ENCODE measurements at places on chromosomes 6 and 20. TPM values are rescaled to one million over a fixed set of nuclear protein-coding genes. Genes with fewer than 3 reads are reported as not detected.
A peak's percentile ranks its signal among the peaks of the same experiment; 100 is the strongest.

Gene TPMT
- total RNA-seq = 2.7 TPM

- H3K27ac ChIP-seq = no peak overlapping the region
- H3K36me3 ChIP-seq = no peaks in the 10 kb centered on the region
- peaks cover 35% of the 10 kb centered on the region for H3K27me3 ChIP-seq
These were observed 355 bp upstream of the BMP2 start for GRCh38 chr20:6767126-6767535.

Gene CST1
- total RNA-seq = not detected

Gene CDH22
- 0.09 TPM for total RNA-seq

Gene TFAP2D
- not detected for total RNA-seq

- H3K27ac ChIP-seq = peak overlapping the region; percentile 98
- H3K27me3 ChIP-seq = no peaks in the 10 kb centered on the region
- H3K36me3 ChIP-seq = peaks cover 45% of the 10 kb centered on the region
These were observed 36.1 kb upstream of the SYNCRIP start for GRCh38 chr6:85678602-85679444.

Gene IMPG1
- total RNA-seq = not detected

- H3K4me3 ChIP-seq = no peak overlapping the region
- DNase-seq = no peak
- peaks cover 5% of the 10 kb centered on the region for H3K4me1 ChIP-seq
- no peaks in the 10 kb centered on the region for H3K36me3 ChIP-seq
These were observed 1.1 kb upstream of the OPN5 start for GRCh38 chr6:47780510-47781356.

Gene RNF182
- total RNA-seq = 0.15 TPM

DNA sequence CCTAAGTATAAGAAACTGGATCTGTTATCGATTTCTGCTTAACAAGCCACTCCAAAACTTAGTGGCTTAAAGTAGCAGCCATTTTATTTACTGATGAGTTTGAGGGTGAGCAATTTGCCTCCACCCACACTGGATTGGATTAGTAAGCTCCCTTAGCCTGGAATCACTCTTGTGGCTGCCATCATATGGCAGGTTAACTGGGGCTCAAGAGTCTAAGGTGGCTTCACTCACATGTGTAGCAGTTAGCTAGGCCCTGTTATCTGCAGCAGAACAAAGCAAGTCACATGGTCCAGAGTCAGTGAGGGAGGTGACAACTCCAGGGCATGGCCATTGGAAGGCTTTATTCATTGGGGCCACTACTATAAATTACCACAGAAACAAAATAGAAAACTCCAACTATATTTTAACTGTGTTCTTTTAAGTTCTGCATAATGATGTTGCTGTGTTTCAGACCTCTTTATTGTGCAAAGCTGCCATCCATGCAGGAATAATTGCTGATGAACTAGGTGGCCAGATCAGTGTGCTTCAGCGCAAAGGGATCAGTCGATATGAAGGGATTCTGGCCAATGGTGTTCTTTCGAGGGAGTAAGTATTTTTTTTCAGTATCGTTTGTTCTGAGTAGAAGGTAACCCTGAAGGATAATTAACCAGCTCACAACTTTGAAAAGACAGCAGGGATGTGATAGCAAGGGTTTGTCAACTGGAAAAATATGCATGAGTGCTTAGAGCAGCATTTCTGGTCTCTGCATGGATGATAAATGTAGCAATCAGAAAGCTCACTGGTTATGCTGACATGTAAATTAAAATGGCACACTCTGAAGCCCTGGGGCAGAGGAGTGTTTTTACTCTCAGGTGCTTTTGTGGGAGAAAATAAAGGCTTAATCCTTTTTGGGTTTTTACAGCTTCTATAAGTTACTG is 49.6 kb downstream of the DCBLD1 start:
- no peak overlapping the region for H3K27ac ChIP-seq
- no peaks in the 10 kb centered on the region for H3K36me3 ChIP-seq
- H3K4me3 ChIP-seq = no peak overlapping the region
- no peak for DNase-seq
- peaks cover 8% of the 10 kb centered on the region for H3K27me3 ChIP-seq

GRCh38 chr6:151240791-151241642 is 1.2 kb downstream of the AKAP12 start:
- H3K27ac ChIP-seq = no peak overlapping the region
- peaks cover 15% of the 10 kb centered on the region for H3K4me1 ChIP-seq
- H3K36me3 ChIP-seq = no peaks in the 10 kb centered on the region

DNA sequence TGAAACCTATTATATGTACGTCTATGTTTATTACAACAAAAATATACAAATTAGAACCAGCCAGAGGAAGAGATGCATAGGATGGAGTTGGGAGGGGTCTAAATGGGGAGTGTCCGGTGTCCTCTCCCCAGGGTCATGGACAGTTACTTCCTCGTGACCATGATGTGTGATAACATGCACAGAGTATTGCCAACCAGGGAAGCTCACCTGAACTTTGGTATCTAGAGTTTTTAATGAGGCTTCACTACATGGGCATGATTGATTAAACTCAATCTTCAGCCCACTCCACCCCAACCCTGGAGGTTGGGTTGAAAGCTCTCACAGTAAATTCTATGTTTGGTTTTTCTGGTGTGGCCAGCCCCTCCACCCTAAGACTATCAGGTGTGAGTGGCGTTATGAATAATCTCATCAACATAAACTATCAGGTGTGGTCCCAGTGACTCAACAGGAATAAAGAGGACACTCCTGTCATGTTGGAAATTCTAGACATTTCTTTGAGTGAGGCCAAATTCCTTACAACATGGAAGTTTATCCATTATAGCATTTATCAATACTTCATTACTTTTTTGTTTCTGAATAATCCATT is 36.4 kb upstream of the FKBP1A start:
- no peak overlapping the region for H3K27ac ChIP-seq
- H3K4me3 ChIP-seq = no peak overlapping the region
- peaks cover 20% of the 10 kb centered on the region for H3K4me1 ChIP-seq
- DNase-seq = no peak
- H3K36me3 ChIP-seq = no peaks in the 10 kb centered on the region

Gene GPR6
- total RNA-seq = not detected

GRCh38 chr20:49987015-49987867 is 4.5 kb downstream of the SNAI1 start:
- H3K36me3 ChIP-seq = no peaks in the 10 kb centered on the region
- no peak for DNase-seq
- H3K27ac ChIP-seq = no peak overlapping the region
- no peaks in the 10 kb centered on the region for H3K27me3 ChIP-seq
- H3K4me1 ChIP-seq = peaks cover 13% of the 10 kb centered on the region
- no peak overlapping the region for H3K4me3 ChIP-seq

DNA sequence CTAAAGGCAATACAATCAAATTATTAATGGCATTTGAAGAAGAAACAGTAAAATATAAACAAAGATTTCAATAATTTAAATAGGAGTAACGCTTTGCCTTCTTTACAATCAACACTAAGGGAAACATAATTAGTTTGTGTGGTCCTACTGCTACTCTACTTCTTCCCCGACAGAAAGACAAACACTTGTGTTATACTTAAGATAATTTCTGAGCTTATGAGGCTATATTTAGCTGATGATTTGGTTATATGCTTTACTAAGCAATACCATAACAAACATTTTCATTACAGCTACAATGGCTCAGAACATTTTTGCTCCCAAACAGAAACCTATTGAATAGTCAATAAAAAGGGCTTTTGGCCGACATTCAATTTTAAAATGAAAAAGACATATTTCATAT is 1217.2 kb upstream of the GJE1 start:
- no peak overlapping the region for H3K27ac ChIP-seq
- no peaks in the 10 kb centered on the region for H3K27me3 ChIP-seq
- no peaks in the 10 kb centered on the region for H3K4me1 ChIP-seq
- no peak for DNase-seq
- H3K4me3 ChIP-seq = no peak overlapping the region

GRCh38 chr20:10228330-10228729 is 9.7 kb downstream of the SNAP25 start:
- H3K36me3 ChIP-seq = no peaks in the 10 kb centered on the region
- no peak overlapping the region for H3K4me3 ChIP-seq
- no peak overlapping the region for H3K27ac ChIP-seq
- DNase-seq = no peak
- peaks cover 2% of the 10 kb centered on the region for H3K27me3 ChIP-seq

DNA sequence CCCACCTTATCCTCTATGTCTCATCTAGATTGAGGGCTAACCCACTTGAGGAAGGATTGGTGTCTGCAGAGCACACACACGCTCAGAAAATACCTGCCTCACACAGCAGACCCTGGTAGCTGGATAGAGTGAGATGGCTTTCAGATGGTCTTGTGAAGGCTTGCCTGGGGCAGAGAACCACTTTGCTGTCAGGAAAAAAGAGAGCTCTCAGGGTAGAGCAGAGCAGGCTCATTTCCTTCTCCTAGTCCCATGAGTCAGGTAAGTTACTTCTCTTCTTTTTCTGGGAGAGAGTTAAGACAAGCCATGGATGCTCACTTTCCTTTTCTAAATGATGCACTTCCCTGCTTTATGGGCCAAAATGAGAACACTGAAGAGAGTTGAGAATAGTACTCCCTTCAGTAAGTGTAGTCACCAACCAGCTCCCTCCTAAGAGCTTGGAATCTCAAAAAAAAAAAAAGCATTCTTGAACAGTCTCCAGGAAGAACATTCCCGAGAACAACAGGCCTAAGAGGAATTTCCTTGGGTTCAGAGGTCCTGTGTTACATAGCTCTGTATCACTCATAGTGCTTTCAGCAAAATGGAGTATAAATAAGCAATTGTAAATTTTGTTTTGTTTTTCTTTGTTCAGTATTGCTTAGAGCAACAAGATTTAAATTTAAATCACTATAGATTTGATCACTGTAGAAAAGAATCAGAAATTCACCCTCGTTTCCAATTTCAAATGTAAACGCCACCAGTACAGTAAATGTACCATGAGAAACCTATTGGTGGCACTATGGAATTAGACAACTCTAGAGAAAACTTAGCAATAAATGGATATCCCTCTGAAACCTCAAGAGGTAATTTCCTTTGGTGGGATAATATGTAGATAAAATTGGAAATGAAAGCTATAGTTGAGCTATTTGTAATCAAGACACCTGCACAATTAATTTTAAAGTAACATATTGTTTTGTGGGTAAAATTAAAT is 530.3 kb downstream of the RFPL4B start:
- no peak for DNase-seq
- H3K4me3 ChIP-seq = no peak overlapping the region
- H3K4me1 ChIP-seq = no peaks in the 10 kb centered on the region
- H3K27me3 ChIP-seq = peaks cover 2% of the 10 kb centered on the region
- H3K36me3 ChIP-seq = no peaks in the 10 kb centered on the region

DNA sequence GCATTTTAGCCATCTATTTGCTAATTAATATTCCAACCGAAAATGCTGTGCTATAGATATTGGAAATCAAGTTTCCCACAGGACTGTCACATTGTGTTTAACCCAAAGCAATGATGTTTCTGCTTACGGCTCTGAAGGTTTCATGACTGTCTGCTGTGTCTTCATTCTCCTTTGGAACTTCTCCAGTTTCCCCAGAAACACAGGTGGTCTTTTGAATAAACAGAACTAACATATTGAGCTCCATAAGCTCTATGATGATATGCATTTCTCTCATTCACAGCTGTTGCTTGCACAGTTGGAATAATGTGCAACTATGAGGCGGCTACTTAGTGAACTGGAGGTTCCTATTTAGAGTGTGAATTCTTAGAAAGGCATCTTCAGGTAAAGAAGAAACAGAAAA is 266.0 kb upstream of the ID4 start:
- H3K36me3 ChIP-seq = no peaks in the 10 kb centered on the region
- H3K27me3 ChIP-seq = no peaks in the 10 kb centered on the region
- H3K27ac ChIP-seq = no peak overlapping the region
- no peak for DNase-seq
- no peak overlapping the region for H3K4me3 ChIP-seq

Gene SLC22A7
- not detected for total RNA-seq

Gene FAM184A
- total RNA-seq = 1.1 TPM

DNA sequence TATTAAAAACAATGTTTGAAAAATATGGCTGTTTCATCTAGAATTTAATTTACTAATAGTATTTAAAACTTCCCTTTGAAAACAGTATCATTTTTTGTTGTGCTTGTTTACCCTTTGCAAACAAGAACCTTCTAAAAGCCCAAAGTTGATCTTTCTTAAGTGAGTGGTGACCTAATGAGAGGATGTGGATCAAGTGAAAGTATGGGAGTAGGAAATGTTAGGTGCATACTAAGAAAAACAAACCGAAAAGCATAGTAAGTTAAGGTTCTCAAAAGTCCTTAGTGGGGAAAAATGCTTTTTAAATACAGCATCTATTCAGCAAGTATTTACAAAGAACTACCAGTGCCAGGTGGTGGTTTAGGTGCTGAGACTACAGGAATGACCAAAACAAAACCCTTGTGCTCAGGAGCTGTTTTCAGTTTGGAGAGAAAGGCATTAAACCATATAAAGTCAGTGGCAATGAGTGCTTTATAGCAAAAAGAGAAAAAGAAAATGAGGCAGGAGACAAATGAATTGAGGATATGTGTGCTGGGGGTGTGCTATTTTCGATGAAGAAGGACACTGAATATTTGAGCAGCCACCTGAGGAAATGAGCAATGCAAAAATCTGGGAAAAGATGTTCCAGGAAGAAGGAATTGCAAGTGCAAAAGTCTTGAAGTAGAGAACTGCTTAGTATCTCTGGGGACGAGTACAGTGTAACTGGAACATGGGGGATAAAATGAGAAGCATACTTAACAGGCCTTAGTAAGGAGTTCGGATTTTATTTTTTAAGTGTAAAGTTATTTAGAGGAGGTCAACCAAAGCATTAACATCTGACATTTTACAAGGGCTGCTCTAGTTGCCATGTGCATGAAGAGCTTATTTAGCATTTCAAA is 24.0 kb downstream of the RNF146 start:
- no peaks in the 10 kb centered on the region for H3K27me3 ChIP-seq
- H3K27ac ChIP-seq = peak overlapping the region; percentile 79
- peaks cover 59% of the 10 kb centered on the region for H3K36me3 ChIP-seq
- no peak for DNase-seq
- H3K4me1 ChIP-seq = peaks cover 25% of the 10 kb centered on the region

DNA sequence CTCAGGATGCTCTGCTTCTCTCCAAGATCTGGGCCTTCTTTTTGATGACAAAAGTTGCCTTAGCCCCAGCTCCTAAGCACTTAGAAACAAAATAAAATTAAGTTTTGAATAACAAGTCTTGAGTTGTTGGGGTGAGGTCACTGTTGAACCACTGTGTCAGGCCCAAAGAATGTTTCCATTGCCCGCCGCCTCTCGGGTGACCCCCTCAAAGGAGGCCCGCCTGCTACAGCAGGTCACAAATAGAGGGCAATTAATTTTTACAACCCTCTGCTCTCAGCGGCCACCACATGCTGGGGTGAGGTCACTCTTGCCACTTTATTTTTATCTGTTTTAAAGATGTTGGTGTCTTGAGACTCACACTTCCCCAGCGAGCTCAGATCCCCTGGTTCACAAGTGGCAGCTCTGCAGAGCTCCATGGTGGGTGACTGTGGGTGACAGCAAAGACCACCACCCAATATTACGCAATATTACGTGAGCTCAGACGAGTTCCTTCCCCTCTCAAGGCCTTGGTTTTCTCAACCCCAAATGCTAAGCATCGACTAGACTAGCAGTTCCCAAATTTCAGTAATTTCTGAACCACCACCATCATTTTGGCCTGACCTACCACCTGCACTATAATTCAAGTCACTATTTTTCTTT is 247.7 kb upstream of the PMEPA1 start:
- peaks cover 3% of the 10 kb centered on the region for H3K27me3 ChIP-seq
- no peaks in the 10 kb centered on the region for H3K4me1 ChIP-seq
- H3K36me3 ChIP-seq = no peaks in the 10 kb centered on the region
- no peak overlapping the region for H3K27ac ChIP-seq
- no peak overlapping the region for H3K4me3 ChIP-seq

- no peaks in the 10 kb centered on the region for H3K36me3 ChIP-seq
- peaks cover 2% of the 10 kb centered on the region for H3K27me3 ChIP-seq
- no peak overlapping the region for H3K27ac ChIP-seq
These were observed 13.0 kb downstream of the DEFB132 start for GRCh38 chr20:270517-270916.

GRCh38 chr20:8339349-8339748 is 207.3 kb downstream of the PLCB1 start:
- H3K27ac ChIP-seq = no peak overlapping the region
- no peak for DNase-seq
- H3K36me3 ChIP-seq = no peaks in the 10 kb centered on the region
- H3K4me3 ChIP-seq = no peak overlapping the region
